ENCODE measurements at places on chromosomes 4 and X.

GRCh38 chr4:155234206-155234605, 25.8 kb downstream of the NPY2R start:
- DNase-seq: no peak

DNA sequence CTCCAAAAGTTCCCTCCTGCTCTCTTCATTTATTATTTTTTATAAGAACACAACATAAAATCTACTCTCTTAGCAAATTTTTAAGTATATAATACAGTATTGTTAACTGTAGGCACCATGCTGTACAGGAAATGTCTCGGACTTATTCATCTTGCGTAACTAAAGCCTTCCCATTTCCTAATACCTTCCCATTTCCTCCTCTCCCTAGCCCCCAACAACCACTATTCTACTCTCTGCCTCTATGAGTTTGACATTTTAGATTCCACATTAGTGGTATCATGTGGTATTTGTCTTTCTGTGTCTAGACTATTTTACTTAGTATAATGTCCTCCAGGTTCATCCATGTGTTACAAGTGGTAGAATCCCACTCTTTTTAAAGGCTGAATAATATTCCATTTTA, 15.8 kb upstream of the SYTL4 start:
- no peak for DNase-seq

DNA sequence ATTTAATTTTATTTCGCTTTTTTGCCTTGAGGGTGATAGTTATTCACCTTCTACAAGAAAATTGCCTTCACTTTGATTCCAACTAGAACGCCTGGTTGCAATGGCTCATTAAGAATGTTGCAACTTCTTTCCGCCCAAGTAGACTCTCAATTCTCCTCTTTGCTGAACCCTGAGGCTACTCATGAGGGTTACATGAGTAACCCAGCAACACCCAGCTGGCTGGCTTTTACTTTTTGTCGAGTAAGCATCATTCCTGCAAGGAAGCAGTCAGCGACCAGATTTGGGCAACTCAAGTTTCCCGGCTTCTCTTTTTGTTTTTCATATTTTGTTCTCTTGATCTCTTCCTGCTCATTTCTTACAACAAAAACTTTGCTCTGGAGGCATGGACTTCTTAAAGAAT, 495.4 kb downstream of the PACRGL start:
- DNase-seq: no peak

GRCh38 chr4:55947912-55948725, 626 bp upstream of the CEP135 start:
- peak; percentile 93 for DNase-seq

DNA sequence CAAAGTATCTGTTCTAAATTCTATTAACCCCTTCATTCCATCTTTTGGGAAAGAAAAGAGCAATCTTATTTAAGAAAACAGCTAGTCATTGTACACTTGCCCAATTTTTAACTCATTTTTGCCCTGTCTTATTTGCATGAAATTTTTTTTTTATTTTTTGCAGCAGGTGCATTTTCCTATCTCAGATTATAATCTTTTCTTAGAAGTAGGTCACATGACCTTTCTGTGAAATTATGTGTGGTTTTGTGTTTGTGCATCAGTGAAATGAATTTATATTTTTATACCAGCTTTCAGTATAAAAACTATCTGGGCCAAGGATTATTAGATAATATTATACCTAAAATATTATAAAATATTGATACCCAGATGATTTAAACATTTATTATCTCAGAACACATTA, 145.6 kb downstream of the INPP4B start:
- DNase-seq: no peak

- no peak for DNase-seq
These were observed 9.7 kb upstream of the SH3KBP1 start for GRCh38 chrX:19897091-19897490.
